H4 (cell line): ENCODE measurements at places on chromosomes 4 and X. TPM values are rescaled to one million over a fixed set of nuclear protein-coding genes. Genes with fewer than 3 reads are reported as not detected.

DNA sequence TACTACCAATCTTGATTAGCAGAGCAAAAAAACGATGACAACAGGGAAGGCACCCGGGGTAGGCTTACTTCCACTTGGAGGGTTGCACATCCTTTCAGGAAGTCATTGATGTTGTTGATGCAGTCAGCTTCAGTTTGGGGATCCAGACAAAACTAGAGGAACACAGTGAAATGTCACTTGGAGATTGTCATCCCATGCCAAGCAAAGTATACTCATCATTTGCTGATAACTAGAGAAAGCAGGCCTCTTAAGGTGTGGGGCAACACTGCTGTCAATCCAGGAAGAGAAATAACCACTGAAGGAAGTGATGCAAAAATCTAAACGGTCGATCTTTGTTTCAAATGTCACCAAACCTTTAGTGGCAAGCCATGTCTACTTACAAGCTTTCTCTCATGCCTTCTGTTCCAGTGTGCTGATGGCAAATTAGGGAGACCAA is 1.4 kb downstream of the ARHGEF6 start:
- DNase-seq: no peak

DNA sequence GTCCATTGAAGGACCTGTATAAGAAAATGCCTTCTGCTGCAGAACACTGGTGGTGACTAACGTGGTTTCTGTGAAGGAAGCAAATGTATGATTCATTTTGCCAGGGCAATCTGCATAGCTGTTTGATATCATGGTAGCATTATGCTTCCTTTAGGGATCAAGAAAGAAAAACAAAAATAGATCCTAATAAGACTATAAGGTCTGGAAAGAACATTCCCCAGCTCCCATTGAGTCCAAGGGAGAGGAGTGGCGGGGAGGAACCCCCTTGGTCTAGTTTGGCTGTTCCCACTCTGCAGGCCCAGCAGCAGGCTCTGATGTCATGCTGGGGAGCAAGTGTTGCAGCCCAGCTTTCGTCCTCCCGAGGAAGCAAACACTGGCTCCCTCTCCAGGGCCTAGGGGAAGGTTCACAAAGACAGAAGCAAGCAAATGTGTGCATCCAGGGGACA is 154.5 kb upstream of the GALNT7 start:
- peak; percentile 65 for DNase-seq

GRCh38 chrX:22136711-22137110 is 104.6 kb downstream of the PHEX start:
- DNase-seq: no peak

DNA sequence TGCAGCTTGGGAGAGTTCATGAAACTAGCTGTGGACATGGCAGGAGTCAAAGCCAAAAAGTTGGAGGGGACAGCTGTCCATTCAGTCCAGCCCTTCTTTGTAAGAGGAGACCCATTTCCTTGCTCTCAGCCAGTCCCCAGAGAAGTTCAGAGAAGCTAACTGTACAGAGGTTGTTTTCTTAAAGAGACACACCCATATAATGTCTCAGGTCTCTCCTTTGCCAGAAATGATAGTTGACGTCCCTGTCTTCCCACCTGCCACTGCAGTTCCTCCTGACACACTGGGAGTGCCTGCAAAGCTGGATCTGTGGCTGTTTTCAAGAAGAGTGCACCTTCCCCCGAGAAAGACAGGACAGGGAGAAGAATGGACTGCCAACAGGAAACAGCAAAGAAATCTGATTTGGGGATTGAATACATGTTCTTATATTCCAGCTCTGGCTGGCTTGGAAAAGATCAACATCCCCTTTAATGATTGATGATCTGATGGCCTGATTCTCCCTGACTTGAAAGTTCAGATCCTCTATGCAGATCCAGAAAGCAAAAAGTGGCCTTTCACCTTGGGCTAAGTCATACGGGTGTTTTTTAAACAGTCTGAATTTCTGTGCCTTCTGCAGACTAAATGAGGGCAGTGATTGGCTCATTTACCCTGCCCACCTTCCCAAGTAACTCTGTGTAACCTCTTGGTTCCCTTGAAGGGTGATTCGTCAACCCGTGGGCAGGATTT is 87.2 kb downstream of the MAOA start:
- no peak for DNase-seq

TBX22 gene
- 0.48 and 0.58 TPM in 2 replicates for total RNA-seq

DNA sequence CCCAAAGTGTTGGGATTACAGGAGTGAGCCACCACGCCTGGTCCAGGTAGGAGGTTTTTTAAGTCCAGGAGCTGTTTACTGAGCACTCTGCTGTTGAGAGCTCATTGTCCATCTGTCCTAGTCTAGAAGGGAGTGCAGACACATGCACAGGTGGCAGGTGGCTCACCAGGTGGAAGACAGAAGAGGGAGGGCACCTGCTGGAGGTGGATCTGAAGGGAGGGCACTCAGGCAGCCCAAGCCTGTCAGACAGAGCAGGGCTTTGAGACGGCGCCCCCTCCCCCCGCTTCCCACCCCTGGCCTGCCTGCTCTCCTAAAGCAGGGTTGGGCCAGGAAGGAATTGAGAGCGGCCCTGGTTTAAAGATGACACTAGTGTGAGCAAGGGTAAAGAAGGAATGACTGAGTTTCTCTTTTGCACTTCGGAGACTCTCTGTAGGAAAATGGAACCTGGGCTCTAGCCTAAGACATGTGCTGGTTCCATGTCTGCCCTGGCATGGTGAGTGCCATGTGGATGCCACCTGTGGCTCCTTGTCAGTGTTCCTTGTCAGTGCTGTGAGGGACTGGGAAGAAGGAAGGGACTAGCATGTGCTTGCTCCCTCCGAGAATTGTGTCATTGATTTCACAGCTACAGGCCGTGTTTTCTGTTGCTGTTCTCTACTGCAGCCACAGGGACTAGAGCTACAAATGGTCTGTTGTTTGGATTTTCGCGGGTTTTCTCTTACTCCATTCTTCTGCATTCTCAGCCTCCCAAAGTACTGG is 108.6 kb downstream of the TNIP2 start:
- no peak for DNase-seq

DNA sequence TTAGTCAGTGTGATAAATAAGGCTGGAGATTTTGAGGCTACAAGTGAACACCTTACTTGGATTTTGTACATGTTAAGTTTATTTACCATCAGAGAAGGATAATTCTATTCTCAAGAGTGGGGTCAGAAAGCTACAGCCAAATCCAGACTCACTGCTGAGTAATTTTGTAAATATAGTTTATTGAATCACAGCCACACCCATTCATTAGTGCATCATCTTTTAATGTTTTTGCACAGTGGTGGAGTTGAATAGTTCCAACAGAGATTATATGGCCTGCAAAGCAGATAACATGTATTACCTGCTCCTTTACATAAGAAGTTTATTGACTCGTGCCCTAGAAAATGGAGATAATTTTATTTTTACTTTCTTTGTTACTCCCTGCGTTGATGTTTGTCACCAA is 60.4 kb downstream of the PCDH18 start:
- no peak for DNase-seq

DNA sequence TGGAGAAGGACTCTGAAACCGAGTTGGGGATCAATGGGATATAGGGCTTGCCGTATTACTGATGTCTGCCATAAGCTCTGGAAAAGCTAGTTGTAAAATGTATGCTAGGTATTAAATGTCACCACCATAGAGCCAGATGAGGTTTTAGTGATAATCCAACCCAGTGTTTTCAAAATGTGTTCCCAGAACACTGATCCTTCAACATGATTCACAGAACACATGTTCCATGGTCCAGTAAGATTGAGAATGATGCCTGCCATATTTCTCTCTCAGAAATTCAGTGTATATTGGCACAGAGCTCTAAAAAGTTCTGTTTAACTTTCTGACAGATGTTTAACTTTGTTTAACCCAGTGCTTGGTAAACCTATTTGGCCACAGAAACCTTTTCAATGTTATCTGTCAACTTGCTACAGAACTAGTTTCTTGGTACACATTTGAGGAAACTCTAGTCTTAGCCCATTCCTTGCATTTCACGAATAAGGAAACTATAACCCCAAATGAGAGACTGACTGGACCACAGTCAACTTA is 160.2 kb downstream of the PALLD start:
- no peak for DNase-seq

GRCh38 chr4:153799694-153800074 is 10.8 kb upstream of the SFRP2 start:
- no peak for DNase-seq

GDPD2 gene
- not detected in 2 replicates for total RNA-seq

GRCh38 chr4:174474457-174475075 is 47.7 kb downstream of the HPGD start:
- DNase-seq: no peak

DNA sequence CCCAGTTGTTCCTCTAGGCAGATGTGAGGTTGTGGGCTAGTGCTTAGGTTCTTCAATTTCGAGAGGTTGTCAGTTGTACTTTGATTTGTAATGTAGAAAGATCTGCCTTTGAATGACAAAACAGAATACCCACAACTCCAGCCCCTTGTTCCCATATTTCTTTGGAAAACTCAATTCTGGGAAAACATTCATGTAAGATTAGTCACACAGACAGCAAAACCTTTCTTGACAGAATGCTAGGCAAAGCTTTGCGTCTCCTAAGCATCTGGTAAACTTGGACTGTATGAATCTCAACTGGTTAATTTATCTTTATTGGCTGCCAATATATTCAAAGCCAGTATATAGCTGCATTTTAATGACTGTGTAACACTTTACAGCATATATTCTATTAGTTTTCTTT is 34.9 kb downstream of the NOCT start:
- DNase-seq: no peak

DNA sequence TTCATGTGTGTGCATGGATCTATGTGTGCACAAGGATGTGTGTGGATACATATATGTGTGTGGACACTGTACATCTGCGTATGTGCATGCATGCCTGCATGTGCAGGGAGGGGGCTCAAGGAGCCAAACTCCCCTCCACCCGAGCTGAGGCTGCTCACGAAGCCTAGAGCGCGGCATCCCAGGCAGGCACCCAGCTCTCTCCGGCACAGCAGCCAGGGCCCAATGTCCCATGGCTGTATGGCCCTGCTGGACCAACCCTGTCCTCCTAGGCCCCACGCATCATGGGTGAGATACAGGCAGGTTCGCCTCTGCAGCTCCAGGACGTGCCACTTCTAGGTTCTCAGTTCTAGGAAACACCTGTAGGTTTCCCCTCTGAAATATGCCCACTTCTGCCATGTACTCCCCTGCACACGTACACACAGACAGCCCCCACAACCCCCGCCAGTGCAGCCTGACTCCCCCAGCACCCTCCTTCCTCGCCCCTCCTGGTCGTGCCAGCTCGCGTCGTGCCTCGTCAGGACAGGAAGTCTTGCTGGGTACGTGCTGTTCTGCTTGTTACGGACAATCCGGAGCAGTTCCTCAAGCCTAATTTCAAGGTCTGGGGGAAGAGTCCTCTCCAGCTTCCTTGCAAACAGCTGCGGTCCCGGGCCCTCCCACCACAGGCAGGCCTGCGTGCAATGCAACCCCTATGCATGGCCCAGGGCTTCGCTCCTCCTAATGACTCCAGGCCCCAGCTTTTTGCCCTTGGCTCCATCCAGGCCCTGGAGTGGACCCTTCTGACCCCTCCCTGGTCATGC is 3.2 kb upstream of the ADRA2C start:
- no peak for DNase-seq

ZCCHC4 gene
- 14.7 and 17.2 TPM in 2 replicates for total RNA-seq

DNA sequence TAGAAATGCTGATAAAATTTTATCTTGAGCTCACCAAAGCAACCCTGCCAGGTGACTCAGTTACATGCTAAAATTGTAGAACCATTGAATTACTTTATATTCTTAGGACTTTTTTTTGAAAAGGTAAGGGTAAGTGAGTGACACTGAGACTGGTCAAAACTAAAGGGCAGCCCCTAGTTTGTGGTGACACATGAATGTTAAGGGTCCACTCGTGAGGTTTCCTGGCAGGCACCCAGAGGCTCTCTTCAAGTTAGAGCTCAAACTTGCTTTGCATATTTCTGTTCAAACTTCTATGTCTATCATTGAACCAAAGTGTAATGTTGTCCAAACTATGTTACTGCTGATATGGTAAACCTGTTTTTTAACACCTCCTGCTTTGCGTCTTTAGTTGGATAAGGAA is 30.5 kb downstream of the TMPRSS11D start:
- no peak for DNase-seq

DNA sequence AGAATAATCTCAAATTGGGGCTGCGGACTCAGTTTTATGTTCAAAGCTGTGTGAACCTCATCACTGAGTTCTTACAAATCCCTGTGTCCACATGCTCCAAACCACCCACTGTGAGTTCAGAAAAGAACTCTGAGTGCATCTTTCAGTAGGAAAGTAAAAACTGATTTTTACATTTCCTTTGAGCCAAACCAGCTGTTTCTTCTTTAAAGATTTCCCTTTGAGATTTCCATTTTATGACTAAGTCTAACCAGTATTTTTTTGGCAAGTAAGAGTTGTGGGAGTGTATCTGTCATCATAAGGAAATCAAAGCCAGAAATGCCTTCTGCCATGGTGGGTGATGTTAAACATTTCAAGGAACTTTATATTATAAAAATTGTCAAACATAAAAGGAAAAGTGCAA is 100.0 kb downstream of the TET2 start:
- no peak for DNase-seq

DNA sequence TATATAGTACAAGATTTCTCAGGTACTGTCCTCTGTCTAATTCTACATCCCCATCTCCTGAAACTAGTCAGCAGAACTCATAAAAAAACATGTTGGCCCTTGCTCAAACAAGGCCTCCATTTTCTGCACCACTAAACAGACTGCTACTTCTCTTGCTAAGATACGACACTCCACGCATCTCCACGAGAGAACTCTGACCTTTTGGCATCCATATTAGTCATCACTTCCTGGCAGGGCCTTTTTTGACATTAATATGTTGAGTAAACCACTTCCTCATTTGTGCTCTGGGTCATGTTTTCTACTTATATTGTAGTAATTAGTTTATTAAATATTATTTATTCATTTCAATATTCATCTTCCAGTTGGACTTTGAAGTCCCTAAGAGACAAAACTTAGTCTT is 65.6 kb downstream of the DCAF8L1 start:
- no peak for DNase-seq

GRCh38 chrX:67619253-67619652 is 75.4 kb downstream of the AR start:
- DNase-seq: peak; percentile 29

RASL11B gene
- total RNA-seq: 0.60 and 0.80 TPM in 2 replicates

MAGEC1 gene
- 6.7 and 7.4 TPM in 2 replicates for total RNA-seq

- no peak for DNase-seq
Observed at GRCh38 chr4:184402740-184403383, 71.5 kb downstream of the IRF2 start.

DNA sequence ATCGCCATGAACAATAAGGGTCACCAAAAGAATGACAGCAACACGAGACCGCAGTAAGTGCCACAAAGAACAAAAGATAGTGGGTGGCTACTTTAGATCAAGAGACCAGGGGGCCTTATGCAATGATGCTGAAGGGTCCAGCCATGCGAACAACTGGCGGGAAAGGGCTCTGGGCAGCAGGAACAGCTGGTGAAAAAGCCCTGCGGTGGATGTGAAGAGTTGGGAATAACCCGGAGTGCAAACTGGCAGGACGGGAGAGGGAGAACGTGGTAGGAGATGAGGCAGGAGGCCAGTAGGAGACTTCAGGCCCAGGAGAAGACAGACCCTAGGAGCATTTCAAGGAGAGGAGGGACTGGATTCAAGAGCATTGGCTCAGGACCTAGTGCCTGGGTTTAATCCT is 120.2 kb downstream of the AFAP1 start:
- no peak for DNase-seq

- peak; percentile 68 for DNase-seq
Observed at GRCh38 chr4:82865592-82865991, 25.4 kb downstream of the SEC31A start.

GRCh38 chr4:1751155-1751918 is 30.0 kb downstream of the TACC3 start:
- no peak for DNase-seq
